ENCODE measurements at places on chromosomes 4 and X.

DNA sequence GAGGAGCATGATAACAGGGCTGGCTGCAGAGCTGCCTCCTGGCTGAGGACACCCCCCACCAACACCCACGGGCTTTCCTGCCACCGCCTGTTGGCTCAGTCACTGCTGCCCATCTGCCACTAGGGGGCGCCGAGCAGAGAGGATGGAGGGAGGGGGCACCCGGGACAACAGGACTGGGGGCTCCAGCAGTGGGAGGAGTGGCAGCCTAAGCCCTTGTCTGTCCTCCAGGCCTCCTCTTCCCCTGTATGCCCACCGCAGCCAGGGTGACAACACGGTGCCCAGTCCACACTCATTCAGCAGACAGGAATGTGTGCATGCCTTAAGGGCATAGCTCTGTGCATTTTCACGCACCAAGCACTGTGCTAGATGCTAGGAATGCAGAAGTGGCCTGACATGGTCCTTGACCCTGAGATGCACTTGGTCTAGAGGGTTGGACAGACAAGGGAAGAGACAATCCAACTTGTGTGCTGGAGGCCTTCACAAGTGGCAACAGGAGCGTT, 149.9 kb downstream of the AMMECR1 start:
- no peak for DNase-seq

GRCh38 chr4:162494935-162495334, 331.1 kb upstream of the FSTL5 start:
- no peak for DNase-seq

GRCh38 chr4:176236946-176237345, 32.1 kb downstream of the ASB5 start:
- no peak for DNase-seq

DNA sequence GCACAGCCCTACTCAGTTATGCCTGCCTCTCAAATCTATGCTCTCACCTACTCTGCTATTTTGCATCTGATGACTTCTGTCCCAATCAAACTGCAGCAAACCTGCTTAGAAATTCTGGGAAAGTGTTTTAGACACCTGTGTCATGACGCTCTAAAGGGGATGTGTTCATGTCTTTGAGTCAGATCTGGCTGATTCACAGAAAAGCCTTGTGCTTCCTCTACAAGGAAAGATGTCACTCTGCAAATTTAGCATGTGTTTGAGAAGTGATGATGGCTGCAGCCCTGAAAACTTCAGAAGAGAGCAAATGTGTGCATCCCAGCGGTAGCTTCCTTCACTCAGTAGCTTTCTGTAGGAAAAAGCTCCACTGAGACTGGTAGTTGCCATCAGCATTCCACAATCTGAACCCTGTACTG, 235.4 kb downstream of the MGST2 start:
- DNase-seq, result no peak

DNA sequence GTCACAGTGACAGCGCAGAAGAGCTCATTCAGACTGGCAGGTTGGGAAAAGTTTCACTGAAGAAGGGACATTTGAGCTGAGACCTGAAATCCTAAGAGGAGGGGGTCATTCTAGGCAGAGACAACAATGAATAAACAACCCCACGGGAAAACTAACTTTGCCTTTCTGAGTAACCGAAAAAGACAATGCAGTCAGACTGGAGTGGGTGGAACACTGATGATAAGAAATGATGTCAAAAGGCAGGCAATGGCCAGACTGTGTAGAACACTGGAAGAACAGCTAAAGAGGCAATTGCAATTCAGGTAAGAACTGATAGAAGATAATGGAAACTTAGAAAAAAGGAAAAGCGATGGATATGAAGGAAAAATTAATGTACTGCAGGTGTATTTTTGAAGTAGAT, 73.8 kb downstream of the CHIC2 start:
- DNase-seq, result no peak

GRCh38 chr4:82677327-82677726, 115.5 kb upstream of the TMEM150C start:
- DNase-seq, result no peak

- no peak for DNase-seq
Measured at GRCh38 chr4:39124885-39125599, 57.3 kb upstream of the WDR19 start.

- DNase-seq, result no peak
Measured at GRCh38 chr4:172410363-172410762, 597.2 kb downstream of the GALNTL6 start.

DNA sequence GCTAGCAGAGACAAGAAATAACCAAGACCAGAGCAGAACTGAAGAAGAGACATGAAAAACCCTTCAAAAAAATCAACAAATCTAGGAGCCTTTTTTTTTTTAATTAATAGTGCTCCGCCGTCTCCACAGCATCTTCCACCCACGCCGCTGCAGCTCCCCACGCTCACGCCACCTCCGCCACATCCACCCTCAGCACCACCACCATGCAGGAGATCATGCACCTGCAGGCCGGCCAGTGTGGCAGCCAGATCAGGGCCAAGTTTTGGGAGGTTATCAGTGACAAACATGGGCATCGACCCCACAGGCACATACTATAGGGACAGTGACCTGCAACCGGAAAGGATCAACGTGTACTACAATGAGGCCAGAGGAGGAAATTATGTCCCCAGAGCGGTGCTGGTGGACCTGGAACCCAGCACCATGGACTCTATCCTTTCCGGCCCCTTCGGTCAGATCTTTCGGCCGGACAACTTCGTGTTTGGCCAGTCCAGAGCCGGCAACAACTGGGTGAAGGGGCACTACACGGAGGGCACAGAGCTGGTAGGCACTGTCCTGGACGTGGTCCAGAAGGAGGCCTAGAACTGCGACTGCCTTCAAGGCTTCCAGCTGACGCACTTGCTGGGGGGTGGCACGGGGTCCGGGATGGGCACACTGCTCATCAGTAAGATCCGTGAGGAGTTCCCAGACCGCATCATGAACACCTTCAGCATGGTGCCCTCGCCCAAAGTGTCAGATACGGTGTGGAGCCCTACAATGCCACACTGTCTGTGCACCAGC, 171.2 kb downstream of the THOC2 start:
- no peak for DNase-seq

GRCh38 chrX:15017491-15017890, 144.3 kb downstream of the MOSPD2 start:
- no peak for DNase-seq

DNA sequence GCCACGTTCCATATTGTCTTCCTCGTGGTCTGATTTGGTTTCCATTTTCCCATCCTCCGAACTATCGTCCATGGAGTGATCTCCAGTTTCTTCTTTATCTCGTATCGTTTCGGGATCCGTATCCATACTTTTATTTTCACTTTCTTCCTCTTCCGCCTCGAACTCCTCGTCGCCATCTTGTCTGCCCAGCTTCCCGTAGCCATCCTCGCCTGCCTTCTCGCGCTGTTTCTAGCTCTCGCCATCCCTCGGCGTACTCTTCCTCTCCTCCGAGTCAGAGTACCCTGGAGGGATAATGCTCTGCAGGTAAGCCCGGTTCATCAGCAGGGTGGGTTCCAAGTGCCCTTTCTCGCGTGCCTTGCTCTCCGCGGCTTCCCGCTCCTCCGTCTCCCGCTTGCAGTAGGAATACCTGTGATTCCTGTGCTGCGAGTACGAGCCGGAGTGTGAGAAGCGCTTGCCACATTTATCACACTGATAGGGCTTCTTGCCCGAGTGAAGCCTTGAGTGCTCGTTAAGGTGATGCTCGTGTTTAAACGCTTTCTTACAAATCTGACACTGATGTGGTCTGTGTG, 134.5 kb upstream of the TAPT1 start:
- DNase-seq, result no peak

DNA sequence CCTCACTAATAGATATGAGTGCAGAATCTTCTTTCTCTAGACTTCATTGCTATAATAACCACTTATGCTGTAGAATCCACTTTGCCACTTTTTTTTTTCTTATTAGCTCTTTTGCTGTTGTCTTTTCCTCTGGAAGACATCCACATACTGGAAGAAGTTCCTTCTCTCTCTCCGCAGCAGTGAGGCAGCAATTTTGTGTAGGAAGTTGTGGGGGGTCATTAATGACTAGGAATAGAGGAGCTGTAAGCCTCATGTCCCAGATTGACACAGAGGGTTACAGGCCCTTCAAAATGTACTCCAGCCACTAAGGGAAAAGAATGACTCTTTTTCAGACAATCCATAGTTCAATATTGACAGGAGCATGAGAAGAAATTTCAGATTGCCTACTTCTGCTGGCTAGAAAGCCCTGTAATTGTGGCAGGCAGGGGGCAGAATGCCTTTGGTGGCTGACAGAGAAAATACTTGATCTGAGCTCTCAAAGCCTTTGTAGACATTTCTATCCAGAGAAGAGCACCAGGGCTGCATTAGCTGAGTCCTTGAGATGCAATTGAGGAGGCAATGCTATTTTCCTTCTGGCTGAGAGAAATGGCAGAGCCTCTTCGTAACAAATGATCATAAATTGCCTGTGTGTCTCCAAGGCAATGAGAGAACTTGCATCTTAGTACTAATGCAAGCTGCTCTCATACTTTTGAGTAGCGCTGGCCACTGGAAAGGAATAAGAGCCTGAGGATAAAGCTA, 856.2 kb downstream of the STIM2 start:
- no peak for DNase-seq

DNA sequence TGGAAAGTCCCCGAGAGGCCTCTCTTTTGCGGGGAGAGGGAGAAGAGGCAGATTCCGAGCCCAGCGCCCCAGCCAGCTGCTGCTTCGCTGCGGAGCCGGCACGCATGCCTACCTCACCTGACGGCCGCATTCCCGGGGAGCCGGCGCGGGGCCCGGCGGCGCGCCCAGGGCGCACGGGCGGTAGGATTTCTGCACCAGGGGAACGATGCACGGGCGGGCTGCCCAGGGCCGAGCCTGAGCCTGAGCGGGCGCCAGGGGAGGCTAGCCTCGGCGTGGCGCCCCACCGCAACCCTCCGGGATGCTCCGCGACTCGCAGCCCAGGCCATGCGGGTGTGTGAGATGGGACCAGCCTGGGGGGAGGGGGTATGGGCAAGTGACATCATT, 81.3 kb upstream of the SCML1 start:
- no peak for DNase-seq

DNA sequence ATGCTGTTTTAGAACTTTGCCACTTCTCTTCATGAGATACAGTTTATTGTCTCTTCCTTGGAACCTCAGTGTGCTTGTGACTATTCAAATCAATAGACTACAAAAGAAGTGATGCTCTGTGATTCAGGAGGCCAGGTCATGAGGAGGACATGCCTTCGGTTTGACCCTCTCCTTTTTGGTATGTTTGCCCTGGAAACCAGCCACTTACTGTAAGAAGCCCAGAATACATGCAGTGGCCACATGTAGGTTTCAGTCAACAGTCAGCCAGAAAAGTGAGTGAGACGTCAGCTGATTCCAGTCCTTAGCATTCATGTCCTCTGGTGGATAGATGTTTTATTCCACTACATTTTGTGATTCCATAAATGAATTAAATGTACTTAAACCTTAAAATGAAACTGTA, 328.7 kb downstream of the PCDH18 start:
- DNase-seq, result no peak

DNA sequence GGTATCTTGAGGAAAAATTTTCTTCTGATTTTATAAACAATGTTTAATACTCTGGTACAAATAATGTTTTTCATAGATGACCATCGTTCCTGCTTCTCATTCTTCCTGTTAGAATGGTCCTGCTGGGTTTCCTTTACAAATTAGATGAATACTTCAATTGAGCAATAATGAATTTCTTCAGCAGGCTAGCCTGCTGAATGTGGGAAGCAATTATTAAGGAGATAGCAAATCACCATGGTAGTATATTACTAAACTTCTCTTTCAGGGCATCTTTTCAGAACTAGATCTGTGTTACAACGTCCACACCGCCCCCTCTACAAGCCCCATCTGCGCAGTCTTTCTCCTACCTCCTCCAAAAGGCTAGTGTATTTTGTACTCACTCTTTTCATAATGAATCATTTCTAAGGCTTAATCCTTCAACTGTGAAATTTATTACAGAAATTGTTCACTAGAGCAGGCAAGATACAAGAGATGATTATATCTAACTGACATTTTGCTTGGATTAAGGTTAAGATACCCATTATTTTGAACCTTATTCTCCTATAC, 38.4 kb downstream of the GPRIN3 start:
- DNase-seq, result no peak

- DNase-seq, result peak; percentile 47
Measured at GRCh38 chr4:37891260-37892159, 626 bp downstream of the TBC1D1 start.

GRCh38 chrX:129781134-129781672, 1.5 kb downstream of the SASH3 start:
- DNase-seq, result peak; percentile 39

- no peak for DNase-seq
Measured at GRCh38 chr4:148239494-148239985, 202.7 kb downstream of the NR3C2 start.

DNA sequence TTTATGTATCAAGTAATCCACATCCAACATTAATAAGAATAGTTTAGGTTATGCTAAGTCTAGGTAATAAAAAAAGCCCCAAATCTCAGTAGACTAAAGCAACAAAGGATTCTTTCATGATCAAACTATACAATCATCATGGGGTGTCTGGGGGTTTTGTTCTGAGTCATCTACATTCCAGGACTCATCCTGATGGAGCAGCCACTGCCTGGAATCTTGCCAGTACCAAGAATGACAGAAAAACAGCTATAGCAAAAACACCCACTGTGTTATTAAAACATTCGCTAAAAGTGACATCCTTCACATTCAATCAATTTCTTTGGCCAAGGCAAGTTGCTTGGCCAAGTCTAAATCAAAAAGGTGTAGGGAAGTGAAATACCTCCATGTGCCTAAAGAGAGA, 3.9 kb upstream of the ARHGEF38 start:
- DNase-seq, result no peak

DNA sequence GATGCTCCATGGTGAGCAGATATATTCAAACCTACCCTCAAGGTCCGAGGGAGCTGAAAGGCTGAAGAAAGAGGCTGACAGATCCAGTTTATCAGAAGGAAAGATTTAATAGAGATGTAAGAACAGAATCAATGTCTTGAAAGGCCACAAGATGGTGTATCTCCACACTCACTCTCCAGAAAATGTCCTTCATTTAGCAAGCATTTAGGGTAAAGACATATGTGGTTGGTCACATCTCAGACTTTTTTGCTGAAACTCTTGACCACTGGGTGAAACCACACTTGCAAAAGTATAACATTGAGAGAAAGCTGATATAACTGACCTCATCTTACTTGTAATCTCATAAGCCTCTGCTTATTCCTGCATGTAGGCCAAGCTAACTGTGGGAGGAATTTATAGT, 745.8 kb upstream of the GALNTL6 start:
- no peak for DNase-seq

DNA sequence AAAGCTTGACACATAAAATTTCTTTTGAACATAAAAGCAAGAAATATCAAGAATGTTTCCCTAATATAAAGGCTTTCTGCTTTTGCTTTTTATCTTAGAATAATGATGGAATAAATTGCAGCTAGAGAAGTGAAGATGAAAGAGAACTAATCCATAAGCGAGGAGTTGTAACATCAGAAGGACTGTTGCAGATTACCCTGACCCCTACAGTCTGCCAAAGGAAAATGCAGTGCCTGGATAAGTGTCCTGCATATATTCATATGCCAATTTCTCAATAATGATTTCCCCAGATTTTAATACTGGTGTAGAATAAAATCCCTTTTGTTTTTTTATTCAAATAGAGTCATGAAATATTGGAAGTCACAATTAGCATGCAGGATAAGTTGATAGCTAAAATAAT, 115.9 kb downstream of the MAGEC2 start:
- no peak for DNase-seq

GRCh38 chr4:40856277-40856839, 106.6 kb downstream of the NSUN7 start:
- DNase-seq, result no peak
